NCI-H1417 treated with DMSO at 0.1 percent for 48 hours (cell line): ENCODE measurements at places on chromosomes 12 and 14.
A peak's percentile ranks its signal among the peaks of the same experiment; 100 is the strongest.

DNA sequence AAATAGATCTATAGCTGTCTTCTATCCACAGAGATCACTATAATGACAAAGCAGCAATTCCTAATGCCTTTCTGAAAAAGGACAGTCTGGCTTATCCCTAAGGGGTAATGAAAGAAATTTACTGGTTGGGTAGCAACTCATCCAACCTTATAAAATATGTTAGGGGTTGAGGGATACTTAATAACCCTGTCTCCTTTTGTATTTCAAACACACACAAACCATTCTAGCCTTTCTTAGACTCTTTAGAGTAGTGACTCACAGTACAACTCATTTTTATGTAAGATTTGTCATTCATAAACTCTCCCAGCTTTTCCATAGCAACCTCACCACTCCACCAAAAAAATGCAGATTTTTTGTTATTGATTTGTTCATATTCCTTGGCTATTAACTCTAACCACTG, 167.9 kb downstream of the FSCB start:
- no peak for DNase-seq

GRCh38 chr14:76937181-76938091, 91.1 kb downstream of the IRF2BPL start:
- peak; percentile 72 for DNase-seq

DNA sequence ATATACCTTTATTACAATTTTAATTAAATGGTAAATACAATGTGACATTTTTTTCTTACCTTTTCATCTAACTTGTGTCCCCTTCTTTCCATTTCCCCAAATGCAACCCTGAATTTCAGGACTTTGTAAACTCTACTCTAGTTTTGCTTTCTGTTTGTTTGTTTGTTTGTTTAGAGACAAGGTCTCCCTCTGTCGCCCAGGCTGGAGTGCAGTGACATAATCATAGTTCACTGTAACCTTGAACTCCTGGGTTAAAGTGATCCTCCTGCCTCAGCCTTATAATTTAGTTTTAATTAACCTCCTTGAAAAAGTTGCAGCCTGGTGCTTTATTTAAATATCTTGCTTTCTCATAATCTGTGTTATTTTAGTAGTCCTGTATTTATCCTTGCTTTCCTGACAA, 59.0 kb upstream of the MON2 start:
- DNase-seq = no peak

GRCh38 chr14:98835051-98835824, 436.8 kb downstream of the BCL11B start:
- no peak for DNase-seq

- no peak for DNase-seq
Measured at GRCh38 chr12:50569321-50569720, 64.5 kb downstream of the DIP2B start.

GRCh38 chr14:57297852-57298251, 29.1 kb downstream of the AP5M1 start:
- no peak for DNase-seq

DNA sequence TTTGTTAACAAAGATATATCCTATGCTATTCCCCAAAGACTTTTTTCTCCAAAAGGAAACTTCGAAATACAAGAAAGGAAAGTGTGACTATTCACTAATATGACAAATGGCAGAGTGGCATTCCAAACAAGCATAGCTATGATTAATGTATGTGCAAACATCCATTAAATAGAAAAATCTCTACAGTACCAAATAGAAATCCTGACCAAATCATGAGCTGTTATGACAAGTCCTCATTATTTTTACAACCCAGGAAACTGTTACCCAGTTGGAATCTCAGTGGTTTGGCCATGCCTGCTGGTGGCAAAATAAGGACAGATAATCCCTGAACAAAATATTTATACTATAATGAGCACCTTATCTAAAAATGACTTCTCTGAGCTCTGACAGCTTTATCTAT, 202.1 kb downstream of the SEC23A start:
- peak; percentile 71 for DNase-seq

- no peak for DNase-seq
Measured at GRCh38 chr12:51868821-51869495, 18.9 kb upstream of the ANKRD33 start.

GRCh38 chr14:101001311-101002069, 98.0 kb upstream of the RTL1 start:
- no peak for DNase-seq

GRCh38 chr12:15179672-15180071, 41.5 kb downstream of the RERG start:
- no peak for DNase-seq
